ENCODE measurements at places on chromosomes 2 and 18.

GRCh38 chr2:33118651-33119050, 171.9 kb downstream of the LTBP1 start:
- no peak for DNase-seq

DNA sequence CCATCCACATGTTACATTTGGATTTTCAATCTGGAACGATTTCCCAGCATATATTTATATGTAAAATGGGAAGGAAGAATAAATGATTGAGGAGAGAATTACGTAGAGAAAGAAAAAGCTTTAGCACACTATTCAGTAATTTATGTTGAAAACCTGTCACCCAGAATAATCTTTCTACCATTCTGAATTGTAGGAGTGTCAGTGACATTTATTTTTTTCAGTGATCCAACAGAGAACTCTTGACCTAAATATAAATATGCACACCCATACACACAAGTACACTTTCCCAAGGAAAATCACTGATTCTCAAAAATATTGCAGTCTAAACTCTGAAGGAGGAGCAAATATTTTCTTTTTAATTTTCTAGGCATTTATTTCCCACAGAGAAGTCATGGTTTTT, 140.2 kb upstream of the LRP1B start:
- DNase-seq = no peak

- no peak for DNase-seq
Measured at GRCh38 chr2:43159797-43160196, 66.6 kb downstream of the ZFP36L2 start.

DNA sequence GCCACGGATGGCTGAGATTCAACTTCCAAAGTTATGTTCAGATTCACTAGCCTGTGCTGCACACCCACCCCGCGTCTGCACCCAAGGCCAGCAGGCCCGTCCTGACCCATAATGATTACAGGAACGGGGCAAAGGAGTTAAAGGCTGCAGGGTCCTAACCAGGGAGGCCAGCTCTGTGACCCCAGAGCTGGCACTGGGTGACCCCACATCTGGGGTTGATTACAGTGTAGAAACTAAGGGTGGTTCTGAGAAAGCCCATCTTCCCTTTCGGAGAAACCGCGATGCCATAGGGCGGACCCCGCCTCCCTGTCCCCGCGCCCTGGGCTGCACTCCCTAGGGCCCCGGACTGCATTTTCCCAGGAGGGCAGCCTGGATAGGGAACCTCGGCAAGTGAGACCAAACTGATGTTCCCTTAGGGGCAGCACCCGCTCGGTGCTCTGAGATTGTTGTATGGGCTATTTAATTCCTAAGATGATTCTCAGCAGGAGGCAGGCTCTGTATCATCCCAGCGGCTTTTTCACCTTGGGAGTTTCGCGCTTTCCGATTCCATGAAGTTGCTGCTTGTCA, 2.2 kb upstream of the GPR148 start:
- DNase-seq = no peak

GRCh38 chr18:75157851-75158250, 51.1 kb downstream of the PTGR3 start:
- DNase-seq = no peak

- no peak for DNase-seq
Measured at GRCh38 chr2:170806548-170806947, 10.1 kb upstream of the GAD1 start.

- DNase-seq = no peak
Measured at GRCh38 chr2:64145714-64146113, 1.5 kb upstream of the PELI1 start.

DNA sequence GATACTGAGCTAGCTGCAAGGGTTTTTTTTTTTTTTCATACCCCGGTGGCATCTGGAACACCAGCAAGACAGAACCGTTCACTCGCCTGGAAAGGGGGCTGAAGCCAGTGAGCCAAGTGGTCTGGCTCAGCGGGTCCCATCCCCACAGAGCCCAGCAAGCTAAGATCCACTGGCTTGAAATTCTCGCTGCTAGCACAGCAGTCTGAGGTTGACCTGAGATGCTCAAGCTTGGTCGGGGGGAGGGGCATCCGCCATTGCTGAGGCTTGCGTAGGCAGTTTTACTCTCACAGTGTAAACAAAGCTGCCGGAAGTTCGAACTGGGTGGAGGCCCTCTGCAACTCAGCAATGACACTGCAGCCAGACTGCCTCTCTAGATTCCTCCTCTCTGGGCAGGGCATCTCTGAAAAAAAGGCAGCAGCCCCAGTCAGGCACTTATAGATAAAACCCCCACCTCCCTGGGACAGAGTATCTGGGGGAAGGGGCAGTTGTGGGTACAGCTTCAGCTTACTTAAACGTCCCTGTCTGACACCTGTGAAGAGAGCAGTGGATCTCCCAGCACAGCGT, 5.1 kb upstream of the MIB1 start:
- peak; percentile 26 for DNase-seq

- DNase-seq = no peak
Measured at GRCh38 chr2:239689985-239690384, 289.2 kb upstream of the HDAC4 start.

- DNase-seq = no peak
Measured at GRCh38 chr18:3305933-3306332, 44.0 kb downstream of the MYL12B start.

DNA sequence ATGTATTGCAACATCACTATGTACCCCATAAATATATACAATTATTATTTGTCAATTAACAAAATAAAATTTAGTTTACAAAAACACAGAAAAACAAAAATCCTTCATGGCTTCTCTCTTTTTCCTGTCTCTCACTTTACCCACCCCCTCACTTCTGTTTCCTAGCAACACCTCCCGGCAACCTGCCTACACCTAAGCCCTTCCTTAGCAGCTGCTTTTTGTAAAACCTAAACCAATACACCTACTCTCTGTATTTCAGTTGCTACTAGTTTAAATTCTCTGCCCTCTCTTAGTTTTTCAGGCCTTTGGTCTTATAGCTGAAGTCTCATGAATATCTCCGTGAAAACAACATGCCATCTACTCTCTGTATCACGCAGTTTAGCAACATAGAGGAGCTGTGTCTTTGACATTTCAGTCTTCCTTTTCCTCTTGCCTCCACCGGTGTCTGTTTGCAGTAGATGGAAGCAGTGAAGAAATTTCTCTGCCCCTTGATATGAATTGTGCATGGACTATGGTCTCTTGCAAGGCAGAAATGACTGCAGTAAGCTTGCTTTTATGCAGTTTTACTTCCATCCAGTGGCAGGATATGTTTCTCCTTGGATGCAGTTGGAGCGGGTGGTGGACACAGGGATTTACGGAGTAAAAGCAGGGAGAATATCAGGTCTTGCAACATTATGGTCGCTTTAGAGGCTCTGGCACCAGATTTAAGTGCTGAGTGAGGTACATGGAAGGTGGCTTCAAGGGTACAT, 42.0 kb upstream of the ZDBF2 start:
- DNase-seq = no peak

GRCh38 chr2:16821692-16822091, 156.1 kb upstream of the CYRIA start:
- no peak for DNase-seq

- no peak for DNase-seq
Measured at GRCh38 chr2:98775146-98775986, 44.4 kb upstream of the MGAT4A start.

DNA sequence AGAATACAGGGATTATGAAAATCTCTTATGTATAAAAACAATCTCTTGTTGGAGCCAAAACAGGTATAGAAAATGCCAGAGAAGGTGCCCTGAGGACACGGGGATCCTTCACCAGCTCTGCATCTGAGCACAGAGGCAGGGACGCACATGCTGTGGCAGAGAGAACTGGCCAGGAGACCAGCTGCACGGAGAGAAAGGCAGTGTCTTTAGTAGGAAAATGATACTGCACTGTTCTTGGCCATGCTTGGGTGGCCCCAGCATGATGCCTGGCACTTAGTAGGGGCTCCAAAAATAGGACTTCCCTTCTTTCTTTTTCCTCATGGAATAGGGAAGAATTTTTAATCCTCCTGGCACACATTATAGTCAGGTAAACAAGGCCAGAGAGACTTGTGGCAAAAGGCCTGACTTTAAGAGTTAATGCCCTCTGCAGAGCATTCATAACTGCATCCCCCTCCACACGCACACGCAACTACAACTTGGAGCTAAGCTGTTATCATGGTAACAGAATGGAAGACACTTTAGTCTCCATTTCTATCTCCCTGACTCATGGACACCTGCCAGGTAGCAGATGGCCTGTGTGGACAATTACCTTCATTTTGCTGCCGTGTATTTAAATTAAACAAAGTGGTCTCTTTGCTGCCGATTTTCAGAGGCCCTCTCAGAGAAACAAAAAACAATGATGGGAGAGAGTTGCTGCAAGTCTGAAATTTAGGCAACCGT, 59.7 kb upstream of the DNMT3A start:
- DNase-seq = no peak

DNA sequence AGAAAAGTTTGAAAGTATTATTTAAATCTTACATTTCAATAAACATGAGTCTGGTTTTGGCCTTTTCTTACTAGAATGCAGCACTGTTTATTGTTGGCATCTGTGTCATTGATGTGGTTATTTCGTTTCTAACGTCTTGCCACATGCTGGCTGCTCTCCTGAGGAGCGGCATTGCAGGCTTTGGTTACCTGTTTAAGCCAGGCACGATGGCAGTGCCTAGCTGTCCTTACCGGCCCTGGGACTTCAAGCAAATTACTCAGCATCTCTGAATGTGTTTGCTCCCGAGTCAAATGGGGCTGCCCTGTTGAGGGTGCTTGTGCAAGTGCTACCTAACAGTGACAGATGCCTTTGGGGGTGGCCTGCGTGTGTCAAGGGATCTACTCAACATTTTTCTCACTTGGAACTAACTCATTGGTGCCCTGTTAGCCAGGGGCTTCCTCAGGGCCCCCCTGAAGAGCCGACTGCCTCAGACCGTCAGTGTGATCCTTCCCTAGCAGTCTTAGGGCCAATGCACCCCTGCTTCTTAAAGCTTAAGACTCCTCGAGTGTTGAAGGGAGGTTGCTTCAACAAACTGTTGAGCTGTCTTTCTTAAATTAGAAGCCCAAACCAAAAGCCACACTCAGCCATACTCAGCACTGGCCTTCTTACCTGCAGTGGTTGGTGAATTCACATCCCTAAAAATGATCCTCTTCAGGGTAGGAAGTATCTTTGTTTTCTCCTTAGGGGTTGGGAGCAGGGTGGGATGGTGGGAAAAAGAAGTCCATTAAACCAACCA, 151.5 kb downstream of the NCK2 start:
- DNase-seq = no peak

DNA sequence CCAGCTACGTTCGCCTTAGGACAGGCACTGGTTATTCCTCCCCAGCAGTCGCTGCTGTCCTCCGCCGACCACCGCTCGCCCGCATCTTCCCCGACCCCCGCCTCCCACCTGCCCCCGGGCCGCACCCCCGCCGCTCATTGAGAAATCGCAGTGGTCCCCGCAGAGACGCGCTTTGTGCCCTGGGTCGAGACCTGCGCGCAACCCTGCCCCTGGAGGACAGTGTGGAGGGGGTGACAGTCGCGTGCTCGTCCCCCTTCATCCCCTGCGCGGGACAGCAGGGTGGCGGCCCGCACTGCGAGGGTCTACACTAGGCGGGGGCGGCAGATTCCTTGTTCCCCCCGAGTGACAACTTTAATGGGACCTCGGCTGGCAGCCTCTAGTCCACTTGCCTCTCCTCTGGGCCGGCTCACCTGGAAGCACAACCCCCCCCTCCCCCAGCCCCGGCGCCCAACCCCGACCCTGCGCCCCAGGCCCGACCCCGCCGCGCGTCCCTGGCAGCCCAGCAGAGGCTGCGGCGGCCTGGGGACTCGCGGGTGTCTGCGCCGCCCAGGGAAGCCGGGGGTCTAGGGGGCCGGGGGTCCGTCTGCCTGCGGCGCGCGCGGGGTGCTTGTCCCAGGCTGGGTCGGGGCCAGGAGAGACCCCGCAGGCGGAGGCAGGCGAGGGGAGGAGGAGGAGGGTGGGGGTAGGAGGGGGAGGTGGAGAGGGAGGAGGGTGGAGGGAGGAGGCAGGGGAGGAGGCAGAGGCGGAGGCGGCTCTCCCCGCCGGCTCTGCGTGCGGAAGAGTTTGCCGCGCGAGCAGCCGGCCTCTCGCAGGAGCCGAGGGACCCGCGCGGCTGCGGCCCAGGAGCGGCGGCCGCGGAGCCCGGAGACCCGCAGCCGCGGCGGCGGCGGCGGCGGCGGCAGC, at the start of gene NPAS2:
NPAS2 (plus strand) TSS at position 770 of the 903 bp plus-strand sequence. CDS start 84,616 bp downstream, outside the sequence.
- peak; percentile 35 for DNase-seq

DNA sequence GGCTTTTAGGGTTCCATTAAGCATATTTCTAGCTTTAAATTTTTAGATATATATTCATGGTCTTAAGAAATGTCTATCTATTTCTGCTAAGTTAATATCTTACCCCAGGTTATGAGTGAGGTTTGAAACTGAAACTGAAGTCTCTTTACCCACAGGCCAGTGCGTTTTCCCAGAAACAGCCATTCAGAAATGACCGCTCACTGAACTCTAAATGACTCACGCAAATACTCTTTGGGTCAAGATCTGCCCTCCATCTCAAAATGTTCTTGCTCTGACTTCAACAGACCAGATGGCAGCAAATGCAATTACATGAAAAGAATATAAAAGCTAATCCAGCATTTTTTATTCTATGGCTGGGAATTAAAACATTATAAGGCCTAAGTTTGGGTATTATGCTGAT, 315.2 kb downstream of the TDRD15 start:
- DNase-seq = no peak

- DNase-seq = no peak
Measured at GRCh38 chr18:77092104-77093066, 40.2 kb downstream of the MBP start.

GRCh38 chr18:74899554-74899953, 301.9 kb downstream of the ZNF407 start:
- DNase-seq = no peak

DNA sequence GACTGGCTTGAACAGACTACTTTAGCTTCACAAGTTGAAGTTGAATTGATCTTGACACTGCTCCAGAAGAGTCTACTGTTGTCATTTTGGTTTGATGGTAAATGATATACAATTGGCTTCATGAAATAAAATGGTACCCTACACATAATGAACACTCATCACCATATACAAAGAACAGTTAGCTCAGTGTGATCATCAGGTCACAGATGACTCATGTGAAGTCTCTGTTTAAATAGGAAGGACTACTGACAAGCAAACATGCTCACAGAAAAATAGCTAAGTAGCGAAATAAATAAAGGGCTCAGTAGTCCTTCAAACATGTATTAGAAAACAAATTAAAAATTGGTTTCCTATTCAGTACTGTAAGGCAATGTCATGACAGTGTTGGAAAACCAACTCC, 96.2 kb downstream of the MEIS1 start:
- DNase-seq = no peak

DNA sequence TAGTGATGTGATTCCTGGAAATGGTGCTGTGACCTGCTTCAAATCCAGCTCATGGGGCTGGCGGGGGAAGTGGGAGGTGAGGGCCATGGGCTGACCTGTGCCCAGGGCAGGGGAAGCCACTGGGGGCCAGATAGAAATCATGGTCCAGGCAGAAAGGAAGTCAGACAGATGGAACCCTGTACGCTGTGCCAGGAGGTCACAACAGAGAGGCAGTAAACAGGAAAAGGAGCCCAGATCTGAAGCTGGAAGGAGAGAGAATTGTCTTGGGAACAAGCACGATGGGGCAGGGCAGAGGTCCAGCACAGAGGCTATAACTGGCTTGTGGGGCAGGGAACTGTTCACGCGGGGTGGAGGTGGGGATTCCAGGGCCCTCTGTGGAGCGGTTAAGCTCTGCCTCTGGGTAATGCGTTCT, 76.0 kb downstream of the RNF144A start:
- DNase-seq = no peak

All from activated CD8-positive, alpha-beta memory T cell treated with anti-CD3 and anti-CD28 coated beads, Interleukin-2, amount 50 U/mL, for 4 hours (primary cell).